ENCODE measurements at places on chromosomes 6 and 20. TPM values are rescaled to one million over a fixed set of nuclear protein-coding genes. Genes with fewer than 3 reads are reported as not detected.
A peak's percentile ranks its signal among the peaks of the same experiment; 100 is the strongest.

The TINAG gene
- not detected for total RNA-seq

The SLC35F1 gene
- total RNA-seq, result 1.5 TPM

DNA sequence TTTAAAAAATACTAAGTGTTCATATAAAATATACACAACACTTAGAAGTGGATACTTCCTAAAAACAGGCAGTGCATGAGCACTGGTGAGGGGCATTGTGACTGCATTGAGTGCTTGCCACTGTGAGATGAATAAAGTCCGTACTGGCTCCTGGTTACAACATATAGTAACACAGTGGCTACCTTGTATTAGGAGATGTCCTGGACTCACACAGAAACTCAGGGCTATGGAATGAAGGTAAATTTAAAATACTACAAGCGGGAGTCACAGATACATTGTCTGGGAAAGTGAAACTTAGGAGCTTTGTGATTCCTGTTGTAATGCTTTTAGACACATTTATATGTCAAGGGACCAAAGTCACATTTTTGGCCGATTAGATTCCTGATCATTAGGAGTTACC lies 36.5 kb upstream of the HLA-G start:
- no peaks in the 10 kb centered on the region for H3K36me3 ChIP-seq
- H3K4me3 ChIP-seq, result no peak overlapping the region
- no peak for DNase-seq
- H3K27ac ChIP-seq, result no peak overlapping the region
- no peaks in the 10 kb centered on the region for H3K4me1 ChIP-seq

The MATN4 gene
- 0.34 TPM for total RNA-seq

The ALDH8A1 gene
- total RNA-seq, result not detected

DNA sequence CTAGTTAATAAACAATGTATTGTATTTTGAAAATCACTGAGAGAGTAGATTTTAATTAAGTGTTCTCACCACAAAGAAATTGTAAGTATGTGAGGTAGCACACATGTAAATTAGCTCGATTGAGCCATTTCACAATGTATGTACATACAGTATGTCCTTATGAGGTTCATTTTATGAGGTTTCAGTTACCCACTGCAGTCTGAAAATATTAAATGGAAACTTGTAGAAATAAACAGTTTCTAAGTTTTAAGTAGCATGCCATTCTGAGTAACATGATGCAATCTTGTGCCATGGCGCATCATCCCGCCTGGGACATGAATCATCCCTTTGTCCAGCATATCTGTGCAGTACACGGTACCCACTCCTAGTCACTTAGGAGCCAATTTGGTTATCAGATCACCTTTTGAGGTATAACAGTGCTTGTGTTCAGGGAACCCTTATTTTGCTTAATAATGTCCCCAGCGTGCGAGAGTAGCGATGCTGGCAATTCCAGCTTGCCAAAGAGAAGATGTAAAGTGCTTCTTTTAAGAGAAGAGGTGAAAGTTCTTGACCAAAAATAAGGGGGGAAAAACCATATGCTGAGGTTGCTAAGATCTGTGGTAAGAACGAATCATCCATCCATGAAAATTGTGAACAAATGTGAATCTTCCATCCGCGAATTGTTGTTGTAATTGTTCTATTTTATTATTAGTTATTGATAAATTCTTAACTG lies 64.7 kb downstream of the KCNS1 start:
- H3K27ac ChIP-seq, result no peak overlapping the region
- no peaks in the 10 kb centered on the region for H3K4me1 ChIP-seq
- DNase-seq, result no peak
- no peak overlapping the region for H3K4me3 ChIP-seq
- H3K27me3 ChIP-seq, result no peaks in the 10 kb centered on the region

The RAET1E gene
- 0.77 TPM for total RNA-seq

GRCh38 chr6:112203577-112204349 lies 50.6 kb downstream of the LAMA4 start:
- H3K4me3 ChIP-seq, result no peak overlapping the region
- no peaks in the 10 kb centered on the region for H3K27me3 ChIP-seq
- no peak for DNase-seq

- no peak for DNase-seq
- no peaks in the 10 kb centered on the region for H3K27me3 ChIP-seq
- no peak overlapping the region for H3K27ac ChIP-seq
- no peak overlapping the region for H3K4me3 ChIP-seq
- H3K36me3 ChIP-seq, result no peaks in the 10 kb centered on the region
Observed at GRCh38 chr20:8671370-8671961, 397.4 kb upstream of the PLCB4 start.

The IP6K3 gene
- total RNA-seq, result 2.5 TPM

The DZANK1 gene
- total RNA-seq, result 7.1 TPM

DNA sequence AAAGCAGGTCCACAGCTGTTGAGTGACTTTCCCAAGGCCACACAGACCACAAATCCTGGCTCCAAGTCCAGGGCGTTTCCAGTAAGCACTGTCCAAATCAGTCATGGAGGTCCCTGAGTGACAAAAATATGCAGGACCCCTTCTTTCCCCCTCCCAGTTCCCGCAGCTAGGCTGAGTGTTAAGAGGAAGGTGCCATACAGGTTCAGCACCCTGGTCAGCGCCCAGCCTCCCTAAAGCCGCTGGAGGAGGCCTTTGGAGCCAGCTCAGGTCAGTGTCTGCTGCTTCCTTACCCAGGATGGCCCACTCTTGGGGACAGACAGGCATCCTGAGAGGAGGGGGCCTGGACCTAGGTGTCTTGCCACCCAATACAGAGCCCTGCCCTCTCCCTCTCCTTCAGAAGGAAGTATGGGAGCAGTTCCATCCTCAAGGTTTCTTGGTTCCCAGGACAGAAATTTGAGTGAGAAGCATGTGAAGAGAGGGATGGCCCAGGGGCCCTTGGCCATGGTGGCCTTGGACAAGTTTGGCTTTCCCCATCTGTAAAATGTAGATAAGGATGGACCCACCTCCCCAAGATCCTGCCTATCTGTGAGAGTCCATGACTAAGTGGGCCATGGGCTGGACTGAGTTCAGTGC lies 13.2 kb downstream of the TMEM74B start:
- H3K36me3 ChIP-seq, result peaks cover 7% of the 10 kb centered on the region
- no peak overlapping the region for H3K4me3 ChIP-seq
- DNase-seq, result no peak
- no peaks in the 10 kb centered on the region for H3K27me3 ChIP-seq
- H3K27ac ChIP-seq, result no peak overlapping the region

DNA sequence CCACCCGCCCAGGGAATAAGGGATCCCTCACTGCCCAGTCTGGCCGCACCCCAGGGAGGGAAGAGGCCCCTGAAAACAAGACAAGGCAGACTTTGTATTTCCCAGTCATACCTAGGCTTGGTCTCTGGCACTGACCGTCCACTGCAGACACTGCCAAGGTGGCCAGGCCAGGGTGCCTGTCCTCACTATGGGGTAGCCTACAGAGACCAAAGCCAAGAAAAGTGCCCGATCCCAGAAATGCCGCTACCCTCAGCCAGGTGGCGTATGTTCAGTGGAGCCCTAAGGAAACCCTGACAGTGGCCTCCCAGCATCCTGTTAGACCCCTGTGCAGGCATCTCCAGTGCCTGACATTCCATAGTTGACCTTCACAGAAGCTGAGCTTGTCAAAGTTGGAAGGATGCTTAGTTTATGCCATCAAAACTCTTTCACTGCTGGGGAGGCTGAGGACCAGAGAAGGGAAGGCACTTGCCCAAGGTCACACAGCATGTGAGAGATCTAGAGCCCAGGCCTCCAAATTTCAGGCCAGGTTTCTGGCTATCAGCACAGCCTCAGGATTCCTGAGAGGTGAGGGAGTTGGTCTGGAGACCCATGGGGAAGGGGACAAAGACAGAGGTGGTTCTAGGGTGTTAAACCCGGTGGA lies 2.5 kb downstream of the SCRT2 start:
- no peak for DNase-seq
- H3K4me1 ChIP-seq, result no peaks in the 10 kb centered on the region
- H3K36me3 ChIP-seq, result no peaks in the 10 kb centered on the region
- H3K27ac ChIP-seq, result no peak overlapping the region
- no peak overlapping the region for H3K4me3 ChIP-seq
- no peaks in the 10 kb centered on the region for H3K27me3 ChIP-seq

DNA sequence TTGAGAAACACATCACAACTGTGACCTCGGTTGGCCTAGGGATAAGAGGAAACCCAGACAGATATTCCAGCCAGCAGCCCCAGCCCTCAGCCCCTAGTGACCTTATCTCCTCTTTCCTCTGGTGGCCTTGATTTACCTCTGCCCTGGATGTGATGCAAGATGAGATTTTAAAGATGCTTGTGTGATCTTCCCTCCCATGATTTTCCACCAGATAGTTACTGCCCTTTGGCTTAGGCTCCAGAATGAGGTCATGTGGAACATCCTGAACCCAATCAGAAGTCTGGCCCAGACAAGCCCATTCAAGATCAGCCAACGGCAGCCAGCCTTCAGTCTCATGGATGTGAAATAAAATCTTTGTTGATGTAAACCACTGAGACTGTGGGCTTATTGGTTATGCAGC lies 104.0 kb downstream of the BANF2 start:
- H3K4me1 ChIP-seq, result peaks cover 6% of the 10 kb centered on the region
- H3K27ac ChIP-seq, result no peak overlapping the region
- DNase-seq, result no peak
- no peak overlapping the region for H3K4me3 ChIP-seq

- H3K36me3 ChIP-seq, result no peaks in the 10 kb centered on the region
- H3K4me1 ChIP-seq, result no peaks in the 10 kb centered on the region
- H3K27ac ChIP-seq, result peak overlapping the region; percentile 79
Observed at GRCh38 chr6:133243723-133244305, 2.7 kb downstream of the EYA4 start.
